Non-pigmented ciliary epithelial cell (primary cell): ENCODE measurements at places on chromosomes 2 and 18.

- DNase-seq = no peak
Observed at GRCh38 chr2:2839782-2840531, 508.9 kb upstream of the MYT1L start.

- no peak for DNase-seq
Observed at GRCh38 chr2:196959281-196959680, 32.8 kb upstream of the PGAP1 start.

- DNase-seq = no peak
Observed at GRCh38 chr2:232903989-232904388, 33.9 kb downstream of the SNORC start.

- no peak for DNase-seq
Observed at GRCh38 chr2:3784731-3785130, 81.4 kb downstream of the DCDC2C start.

GRCh38 chr18:56891116-56891515 lies 240.0 kb downstream of the WDR7 start:
- no peak for DNase-seq

DNA sequence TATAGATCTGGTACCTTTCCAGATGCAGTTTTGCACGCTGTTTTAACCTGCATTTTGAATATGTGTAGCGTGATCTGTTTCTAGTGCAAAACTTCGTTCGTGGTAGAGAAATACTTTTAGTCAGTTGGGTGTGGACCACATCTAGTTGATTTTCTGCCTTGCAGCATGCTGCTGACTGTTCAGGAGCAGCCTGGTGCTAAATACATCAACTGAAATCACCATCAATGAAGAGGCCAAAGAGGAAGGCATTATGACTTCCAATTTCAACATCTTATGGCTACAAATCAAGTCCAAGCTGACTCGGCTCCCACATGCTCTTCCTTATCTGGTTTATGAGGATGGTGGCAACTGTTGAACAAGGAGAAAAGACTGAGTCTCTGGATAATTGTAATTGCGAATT lies 298.5 kb downstream of the ZNF521 start:
- DNase-seq = no peak

- DNase-seq = no peak
Observed at GRCh38 chr2:121868652-121869051, 113.2 kb downstream of the TSN start.

- DNase-seq = no peak
Observed at GRCh38 chr2:2234398-2235195, 96.5 kb downstream of the MYT1L start.

DNA sequence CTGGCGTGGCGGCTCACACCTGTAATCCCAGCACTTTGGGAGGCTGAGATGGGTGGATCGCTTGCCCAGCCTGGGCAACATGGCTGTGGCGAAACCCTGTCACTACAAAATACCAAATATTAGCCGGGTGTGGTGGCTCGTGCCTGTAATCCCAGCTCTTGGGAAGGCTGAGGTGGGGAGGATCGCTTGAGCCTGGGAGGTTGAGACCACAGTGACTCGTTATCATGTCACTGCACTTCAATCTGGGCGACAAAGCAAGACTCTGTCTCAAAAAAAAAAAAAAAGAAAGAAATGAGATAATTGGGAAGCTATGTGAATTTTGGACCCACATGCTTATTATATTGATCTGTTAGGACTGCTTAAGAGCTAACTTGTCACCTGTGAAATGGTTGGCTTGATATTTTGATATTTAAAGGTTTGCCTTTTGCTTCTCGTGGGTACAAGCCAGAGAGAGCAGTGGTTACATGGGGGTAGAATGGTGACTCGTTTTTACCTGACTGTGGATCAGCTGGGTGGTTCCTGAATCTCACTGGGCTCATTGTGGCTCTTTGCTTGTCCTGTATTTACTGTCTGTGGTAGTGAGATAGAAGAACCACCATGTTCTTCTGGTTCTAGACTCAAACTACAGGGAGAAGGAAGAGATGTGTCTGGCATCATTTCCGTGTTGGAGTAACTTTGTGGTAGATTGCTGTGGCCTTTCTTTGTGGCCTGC lies 28.9 kb downstream of the ZNF532 start:
- no peak for DNase-seq

- DNase-seq = no peak
Observed at GRCh38 chr2:191174442-191174841, 23.6 kb upstream of the STAT4 start.

GRCh38 chr2:96680561-96681141 lies 38.1 kb downstream of the FER1L5 start:
- DNase-seq = no peak

DNA sequence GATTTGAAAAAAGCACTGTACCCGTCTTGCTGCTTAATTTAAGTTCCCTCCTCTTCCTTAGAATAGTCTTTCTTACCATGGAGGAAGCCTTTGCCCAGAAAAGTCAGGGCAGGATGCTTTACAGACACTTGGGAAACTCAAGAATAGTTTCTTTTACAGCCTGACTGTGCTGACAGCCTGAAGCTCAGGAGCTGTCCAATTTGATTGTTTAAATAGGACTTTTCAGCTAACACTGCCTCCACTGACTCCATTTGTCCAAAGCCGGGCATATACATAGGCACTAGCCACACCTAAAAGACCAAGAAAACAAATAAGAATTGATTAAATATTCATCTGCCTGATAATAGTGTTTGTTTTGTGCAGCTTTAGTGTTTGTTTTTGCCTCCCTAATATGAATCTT lies 110.9 kb upstream of the L3MBTL4 start:
- no peak for DNase-seq

GRCh38 chr2:195470622-195471021 lies 186.4 kb upstream of the SLC39A10 start:
- DNase-seq = no peak

DNA sequence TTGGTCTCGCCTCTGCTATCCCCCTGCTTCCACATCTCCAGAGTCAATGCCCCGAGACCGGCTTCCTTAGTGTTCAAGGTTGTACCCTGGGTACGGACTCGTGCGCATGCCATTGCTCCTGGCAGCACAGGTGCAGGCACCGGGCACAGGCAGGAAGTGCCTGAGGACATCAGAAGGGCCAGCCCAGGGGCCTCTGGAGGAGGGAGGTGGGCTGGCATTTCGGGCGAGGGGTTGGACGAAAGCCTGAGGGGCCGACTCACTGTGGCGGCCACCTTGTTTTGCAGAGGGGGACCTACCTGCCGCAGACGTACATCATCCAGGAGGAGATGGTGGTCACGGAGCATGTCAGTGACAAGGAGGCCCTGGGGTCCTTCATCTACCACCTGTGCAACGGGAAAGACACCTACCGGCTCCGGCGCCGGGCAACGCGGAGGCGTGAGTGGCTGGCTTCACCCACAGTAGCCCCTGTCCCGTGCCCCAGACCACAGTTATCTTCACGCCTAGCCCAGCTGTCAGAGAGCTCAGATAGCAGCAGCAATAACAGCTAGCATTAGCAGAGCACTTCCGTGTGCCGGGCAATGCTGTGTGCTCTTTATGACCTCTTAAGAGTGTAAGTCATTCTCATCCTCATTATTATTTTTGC lies 12.5 kb downstream of the ITM2C start:
- no peak for DNase-seq

DNA sequence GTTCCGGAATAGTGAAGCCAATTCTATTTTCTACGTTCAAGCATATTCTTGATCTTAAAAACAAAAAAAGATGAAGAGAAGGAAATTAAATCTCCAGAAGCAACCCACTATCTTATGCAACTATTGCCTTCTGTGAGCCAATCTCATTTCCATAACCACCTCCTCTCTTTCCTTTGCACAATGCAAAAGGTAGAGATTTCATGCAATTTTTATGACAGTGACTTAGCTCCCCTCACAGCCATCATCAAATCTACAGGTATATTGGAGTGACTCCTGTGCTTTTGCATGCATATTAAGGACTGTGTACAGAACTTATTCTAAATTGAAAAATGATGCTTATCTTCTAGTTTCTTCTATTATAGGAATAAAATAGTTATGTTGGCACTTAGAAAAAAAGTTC lies 191.8 kb downstream of the DCC start:
- no peak for DNase-seq

DNA sequence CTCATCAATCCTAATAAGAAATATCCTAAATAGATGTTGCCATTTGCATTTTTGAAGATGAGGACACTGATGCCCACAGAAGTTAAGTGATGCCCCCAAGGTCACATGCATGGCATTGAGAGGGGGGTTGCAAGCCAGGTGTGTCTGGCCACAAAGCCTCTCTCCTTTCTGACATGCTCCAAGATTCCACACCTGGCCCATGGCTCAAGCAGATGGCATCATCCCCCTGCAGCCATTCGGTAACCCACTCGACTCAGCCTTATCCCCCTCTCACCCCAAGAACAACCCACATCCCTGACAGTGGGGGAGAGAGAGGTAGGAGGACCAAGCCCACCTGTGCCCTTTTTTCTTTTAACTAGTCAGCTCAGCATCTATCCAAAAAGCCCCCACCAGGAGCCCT lies 16.5 kb upstream of the TEX51 start:
- no peak for DNase-seq

GRCh38 chr2:174939046-174939445 lies 66.1 kb downstream of the CHN1 start:
- DNase-seq = no peak

DNA sequence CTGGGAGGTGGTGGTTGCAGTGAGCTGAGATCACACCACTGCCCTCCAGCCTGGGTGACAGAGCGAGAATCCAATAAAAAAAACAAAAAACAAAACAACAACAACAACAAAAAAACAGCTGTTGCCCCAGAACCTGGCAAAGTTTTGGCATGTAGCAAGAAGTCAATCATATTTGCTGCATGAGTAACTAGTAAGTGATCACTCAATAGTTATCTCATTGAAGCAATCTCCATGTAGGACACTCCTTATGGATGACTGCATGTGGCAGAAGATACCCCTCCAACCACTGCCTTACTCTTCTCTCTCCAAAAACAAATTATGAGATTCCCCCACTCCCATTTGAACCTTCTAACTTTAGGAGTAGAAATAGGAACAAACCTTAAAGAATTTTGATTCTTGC lies 113.7 kb downstream of the TTC27 start:
- no peak for DNase-seq

DNA sequence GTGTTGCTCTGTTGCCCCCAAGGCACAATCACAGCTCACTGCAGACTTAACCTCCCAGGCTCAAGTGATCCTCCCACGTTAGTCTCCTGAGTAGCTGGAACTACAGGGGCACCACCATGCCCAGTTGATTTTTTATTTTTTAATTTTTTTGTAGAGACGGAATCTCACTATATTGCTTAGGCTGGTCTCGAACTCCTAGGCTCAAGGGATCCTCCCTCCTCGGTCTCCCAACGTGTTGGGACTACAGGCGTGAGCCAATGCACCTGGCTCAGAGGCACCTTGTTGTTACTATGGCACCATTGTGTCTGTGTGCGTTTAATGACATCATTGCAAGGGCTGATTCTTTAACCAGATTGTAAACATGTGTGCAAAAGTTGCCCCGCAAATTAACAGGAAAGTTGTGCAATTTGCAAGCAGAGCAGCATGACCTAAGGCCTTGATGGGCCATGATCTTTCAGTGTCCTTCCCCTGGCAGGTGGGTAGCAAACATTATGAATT lies 22.6 kb downstream of the TCF23 start:
- DNase-seq = no peak

DNA sequence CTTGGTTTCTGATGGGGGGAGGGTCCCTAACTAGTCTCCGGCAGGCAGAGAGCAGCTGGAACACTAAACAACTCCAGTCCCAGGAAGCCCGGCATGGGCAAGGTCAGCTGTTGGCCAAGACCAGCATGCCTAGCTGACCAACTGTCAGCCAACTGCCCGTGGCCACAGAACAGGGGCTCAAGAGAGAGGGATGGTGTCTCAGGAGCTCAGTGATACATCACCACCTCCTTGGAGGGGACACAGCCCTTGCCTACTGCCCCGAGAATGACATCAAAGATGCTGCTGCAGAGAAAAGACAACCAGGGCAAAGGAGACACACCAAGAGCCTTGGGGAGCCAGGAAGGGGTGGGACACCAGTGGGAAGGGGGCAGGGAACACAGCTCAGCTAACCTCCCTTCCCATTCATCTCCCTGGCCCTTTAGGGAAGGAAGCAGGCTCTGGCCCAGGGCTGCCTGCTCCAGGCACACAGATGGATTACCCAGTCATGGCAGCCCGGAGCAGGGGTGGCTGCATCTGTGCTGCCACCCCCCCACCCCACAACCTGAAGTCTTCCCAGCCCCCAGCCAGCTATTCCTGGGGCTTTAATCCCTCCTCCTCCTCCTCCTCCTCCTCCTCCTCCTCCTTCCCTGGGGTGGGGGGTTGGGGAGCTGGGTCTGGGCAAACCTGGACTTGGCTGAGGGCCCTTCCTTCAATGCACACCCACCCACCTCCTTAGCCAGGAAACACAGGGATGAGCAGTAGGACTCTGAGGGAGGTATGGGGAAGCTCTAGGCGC lies 1.9 kb downstream of the BIN1 start:
- DNase-seq = no peak

DNA sequence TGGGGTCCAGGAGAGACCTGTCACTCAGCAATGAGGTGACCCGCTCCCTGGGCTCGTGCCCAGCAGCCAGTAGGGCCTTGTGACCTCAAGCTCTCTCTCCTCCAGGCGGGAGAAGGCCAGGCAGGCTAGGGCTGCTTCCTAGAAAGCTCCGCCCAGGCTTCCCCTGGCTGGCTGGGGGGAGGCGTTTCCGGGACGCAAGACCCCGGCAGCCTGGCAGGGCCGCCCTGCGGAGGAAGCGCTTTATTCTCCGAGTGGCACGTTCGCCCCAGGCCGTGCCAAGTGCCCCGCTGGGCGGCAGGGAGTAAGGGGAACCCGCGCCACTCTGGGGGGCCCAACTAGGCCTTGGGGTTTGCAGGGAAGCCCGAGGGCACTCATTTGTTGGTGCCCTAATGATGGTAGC lies 21.2 kb upstream of the EPAS1 start:
- DNase-seq = no peak

GRCh38 chr2:153875801-153876466 lies 4.2 kb downstream of the GALNT13 start:
- no peak for DNase-seq

- DNase-seq = no peak
Observed at GRCh38 chr2:112008910-112009485, 46.1 kb upstream of the TMEM87B start.

GRCh38 chr2:42047488-42048298 lies at the start of gene PKDCC:
Gene PKDCC (plus strand): TSS chr2:42048021. CDS start chr2:42048200, 179 bp downstream.
- no peak for DNase-seq

DNA sequence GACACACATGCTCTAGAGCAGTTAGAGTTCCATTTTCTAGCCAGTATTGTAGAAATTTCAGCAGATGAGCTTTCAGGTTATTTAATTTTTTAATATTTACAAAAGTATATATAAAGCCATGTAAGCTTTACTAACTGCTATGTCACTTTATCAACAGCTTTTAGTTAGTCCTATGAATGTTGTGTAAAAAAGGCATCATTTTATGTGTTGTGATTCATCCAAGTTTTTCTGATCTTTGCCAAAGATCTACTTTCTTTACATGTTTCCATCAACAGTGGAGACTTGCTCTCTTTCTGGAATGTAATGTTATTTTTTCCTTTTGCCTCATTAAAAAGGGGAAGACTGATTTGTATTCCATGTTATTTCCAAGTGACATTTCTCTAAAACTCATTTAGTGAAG lies 125.2 kb upstream of the TFPI start:
- DNase-seq = no peak
